ENCODE measurements at places on chromosomes 7 and 10.

DNA sequence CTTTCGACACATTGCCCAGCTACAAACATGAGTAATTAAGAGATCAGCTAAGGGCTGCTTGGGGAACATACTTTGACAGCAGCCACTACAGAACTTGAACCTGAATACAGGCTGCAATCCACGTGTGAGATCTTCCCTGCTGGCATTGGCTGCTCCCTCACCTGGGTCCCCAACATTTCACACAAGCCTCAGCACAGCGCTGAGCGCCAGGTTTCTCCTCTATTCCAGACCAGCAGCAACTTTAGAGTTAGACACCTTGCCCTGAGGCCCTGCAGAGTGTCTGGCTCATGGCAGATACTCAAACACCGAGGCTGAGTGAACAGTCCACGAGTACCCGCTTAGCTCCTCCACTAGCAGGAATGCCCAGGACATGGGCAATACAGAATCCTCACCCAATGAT is 1.3 kb upstream of the WIPF3 start:
- no peak for DNase-seq

GRCh38 chr7:23523486-23524075 is 8.2 kb downstream of the TRA2A start:
- DNase-seq: no peak

DNA sequence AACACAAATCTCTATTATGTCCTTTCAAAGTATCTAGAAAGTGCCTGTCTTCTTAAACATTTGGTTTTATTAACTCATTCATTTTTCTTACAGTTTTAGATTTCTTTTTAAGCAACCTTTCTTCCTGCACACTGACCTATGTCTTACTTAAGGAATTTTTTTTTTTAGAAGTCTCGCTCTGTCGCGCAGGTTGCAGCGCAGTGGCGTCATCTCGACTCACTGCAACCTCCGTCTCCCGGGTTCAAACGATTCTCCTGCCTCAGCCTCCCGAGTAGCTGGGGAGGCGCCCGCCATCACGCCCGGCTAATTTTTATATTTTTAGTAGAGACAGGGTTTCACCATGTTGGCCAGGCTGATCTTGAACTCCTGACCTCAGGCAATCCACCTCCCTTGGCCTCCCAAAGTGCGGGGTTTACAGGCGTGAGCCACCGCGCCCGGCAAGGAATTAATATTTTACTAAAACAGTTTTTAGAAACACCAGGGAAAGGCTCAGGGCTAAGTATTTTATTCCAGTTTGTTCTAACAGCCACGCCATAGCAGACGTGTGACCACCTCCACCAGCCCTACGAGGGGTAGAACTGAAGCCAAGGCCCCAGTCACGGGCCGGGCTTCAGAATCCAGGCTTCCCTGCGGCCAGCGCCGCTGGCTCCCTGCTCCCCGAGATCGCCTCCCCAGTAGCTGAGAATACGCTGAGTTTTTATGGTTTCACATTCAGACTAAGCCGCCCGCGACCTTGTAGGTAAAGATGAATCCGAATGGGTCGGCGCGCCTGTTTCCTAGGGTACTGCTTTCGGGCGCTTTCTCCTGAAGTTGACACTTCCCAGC is 941 bp upstream of the LUC7L2 start:
- peak; percentile 46 for DNase-seq

DNA sequence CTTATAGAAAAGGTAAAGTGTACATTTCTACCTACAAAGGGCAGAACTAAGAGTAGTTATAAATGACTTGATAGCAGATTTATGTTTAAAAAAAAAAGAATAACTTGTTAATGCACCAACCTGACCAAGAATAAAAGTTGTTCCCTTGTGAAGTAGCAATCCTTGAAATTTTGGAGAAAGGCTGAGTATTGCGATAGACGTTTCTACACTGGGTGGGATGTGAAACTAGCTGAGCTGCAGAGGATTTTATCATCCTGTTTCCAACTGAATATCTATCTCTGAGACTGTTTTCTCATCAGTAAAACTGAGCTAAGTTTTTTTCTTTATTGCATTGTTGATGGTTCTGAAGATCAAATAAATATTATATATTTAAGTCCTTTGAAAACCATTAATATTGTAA is 14.6 kb downstream of the MDFIC start:
- no peak for DNase-seq

DNA sequence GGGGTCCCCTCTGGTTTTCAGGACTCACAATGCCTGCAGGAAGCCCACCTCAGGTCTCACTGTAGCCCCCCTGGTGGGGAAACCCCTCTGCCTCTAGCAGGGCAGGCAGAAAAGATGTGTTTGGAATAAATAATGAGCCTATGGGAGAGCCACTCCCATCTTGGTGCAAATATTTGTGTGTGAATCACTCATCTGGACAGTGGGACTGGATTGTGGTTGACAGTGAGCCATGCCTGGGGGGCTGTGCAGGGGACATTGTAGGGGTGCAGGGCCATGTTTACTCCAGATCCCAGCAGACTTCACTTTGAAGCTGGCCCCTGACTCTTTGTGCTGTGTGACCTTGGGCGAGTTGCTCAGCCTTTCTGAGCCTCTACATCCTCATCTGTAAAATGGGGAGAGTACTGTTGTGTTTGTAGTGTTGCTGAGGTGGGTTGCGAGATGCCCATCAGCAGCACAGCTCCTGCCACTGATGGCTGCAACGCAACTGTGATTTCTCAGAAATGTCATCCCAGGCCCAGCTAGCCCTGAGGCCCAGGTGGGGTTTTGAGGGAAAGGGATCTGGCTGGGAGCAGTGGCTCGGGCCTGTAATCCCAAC is 20.7 kb downstream of the GTF2IRD1 start:
- no peak for DNase-seq

DNA sequence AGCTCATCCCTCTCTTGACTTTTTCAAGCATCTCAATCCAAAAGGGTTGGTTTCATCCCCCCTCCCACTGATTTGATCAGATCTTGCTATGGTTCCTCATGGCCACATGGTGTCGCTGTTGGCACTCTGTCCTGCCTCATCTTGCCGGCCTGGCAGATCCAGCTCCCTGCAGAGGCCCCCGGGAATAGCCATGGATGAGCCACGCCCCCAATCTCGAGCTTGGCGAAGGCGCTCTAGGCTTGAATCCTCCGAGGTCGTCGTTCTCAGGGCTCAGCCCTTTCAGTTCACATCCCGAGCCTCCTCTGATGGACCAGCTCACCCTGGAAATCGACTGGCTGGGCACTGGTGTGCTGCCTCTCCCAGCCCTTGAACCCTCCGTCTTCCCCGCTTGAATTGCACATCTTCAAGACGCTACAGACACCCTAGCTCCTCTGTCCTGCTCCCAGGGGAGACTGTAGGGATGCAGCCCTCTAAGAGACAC is 628.7 kb downstream of the TYW1 start:
- DNase-seq: peak; percentile 29
